ENCODE measurements at places on chromosomes 16 and 17.

- DNase-seq: no peak
Measured at GRCh38 chr17:13833921-13834320, 232.2 kb upstream of the HS3ST3A1 start.

- DNase-seq: no peak
Measured at GRCh38 chr17:630801-631200, 83.8 kb downstream of the VPS53 start.

- DNase-seq: no peak
Measured at GRCh38 chr17:27530764-27531391, 74.6 kb downstream of the KSR1 start.

GRCh38 chr17:57370037-57370581, 113.8 kb downstream of the MSI2 start:
- no peak for DNase-seq

DNA sequence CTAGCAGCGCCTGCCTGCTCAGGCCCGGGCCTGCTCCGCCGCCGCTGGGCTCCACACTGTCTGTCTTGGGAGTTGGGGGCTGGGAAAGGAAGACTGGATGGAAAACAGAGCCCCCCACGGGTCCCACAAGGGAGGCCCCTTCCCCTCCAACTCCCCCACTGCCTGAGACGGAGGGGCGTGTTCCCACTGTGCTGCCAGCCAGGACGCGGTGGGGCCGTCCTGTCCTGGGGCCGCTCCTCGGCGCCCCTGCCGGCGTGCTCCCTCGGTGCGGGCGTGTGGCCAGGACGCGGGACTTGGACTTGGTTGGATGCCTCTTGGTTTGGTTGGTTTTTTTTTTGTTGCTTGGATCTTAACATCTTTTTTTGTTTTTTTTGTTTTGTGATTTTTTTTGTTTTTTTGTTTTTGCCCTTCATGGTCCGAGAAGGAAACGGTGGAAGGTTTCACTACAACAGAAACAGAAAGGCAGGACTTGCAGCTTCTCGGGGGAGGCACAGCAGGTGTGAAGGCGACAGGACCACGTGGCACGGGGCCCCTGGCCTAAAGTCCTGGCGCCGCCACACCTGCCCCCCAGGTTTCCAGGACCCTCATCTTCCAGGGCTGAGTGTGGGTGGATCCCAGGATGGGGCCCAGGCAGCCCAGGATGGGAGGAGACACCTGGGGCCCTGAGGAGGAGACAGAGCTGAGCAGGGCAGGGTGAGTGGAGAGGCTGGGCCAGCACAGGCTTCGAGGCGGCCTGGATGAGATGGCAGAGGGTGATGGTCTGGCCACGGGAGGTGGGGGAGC, 16.0 kb downstream of the ENGASE start:
- DNase-seq: no peak

DNA sequence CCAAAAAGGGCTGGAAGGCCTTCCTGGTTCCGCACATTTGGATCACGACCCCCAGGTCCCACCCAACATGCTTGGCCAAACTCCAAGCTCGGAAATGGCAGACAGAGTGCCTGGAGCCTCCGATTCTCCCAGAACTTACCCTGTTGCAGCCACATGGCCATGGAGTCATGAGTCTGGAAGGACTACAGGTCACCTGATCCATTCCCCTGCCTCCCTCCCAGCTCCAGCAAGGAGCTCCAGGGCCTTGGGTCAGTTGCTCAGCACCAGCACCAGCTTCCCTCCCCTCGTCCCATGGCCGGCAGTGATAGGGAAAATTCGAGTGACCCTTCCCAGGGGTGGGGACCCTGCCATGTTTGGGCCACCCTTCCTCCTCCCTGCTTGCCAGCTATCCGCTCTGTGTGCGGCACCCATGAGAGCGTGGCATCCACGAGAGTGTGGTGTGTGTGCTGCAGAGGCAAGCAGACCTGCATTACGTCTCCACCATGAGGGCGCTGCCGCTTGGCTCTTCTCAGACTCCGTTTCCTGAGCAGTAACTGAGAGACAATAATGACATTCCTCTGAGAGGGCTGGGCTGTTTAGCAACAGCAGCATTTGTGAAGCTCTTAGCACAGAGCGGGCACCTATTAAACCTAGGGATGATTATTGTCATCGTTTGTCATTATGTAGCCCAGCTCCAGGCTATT, 21.3 kb upstream of the RPL38 start:
- no peak for DNase-seq

DNA sequence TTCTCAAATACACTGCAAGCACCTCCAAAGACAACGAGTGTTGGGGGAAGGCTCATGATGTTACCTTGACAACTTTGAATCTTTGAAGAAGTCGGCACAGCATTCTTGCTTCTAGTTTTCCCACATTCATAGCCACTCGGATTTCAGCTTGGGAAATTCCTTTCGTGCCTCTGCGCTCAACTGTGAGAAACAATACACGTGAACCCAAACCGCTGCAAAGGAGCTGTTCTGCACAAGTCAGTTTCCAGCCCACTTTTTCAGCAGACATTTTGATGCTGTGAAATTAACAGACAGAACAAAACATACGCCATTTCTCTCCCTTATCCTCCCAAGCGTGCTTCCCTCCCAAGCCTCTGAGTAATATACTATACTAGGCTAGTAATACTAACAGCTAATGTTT, 41.2 kb downstream of the GTF3C1 start:
- no peak for DNase-seq

DNA sequence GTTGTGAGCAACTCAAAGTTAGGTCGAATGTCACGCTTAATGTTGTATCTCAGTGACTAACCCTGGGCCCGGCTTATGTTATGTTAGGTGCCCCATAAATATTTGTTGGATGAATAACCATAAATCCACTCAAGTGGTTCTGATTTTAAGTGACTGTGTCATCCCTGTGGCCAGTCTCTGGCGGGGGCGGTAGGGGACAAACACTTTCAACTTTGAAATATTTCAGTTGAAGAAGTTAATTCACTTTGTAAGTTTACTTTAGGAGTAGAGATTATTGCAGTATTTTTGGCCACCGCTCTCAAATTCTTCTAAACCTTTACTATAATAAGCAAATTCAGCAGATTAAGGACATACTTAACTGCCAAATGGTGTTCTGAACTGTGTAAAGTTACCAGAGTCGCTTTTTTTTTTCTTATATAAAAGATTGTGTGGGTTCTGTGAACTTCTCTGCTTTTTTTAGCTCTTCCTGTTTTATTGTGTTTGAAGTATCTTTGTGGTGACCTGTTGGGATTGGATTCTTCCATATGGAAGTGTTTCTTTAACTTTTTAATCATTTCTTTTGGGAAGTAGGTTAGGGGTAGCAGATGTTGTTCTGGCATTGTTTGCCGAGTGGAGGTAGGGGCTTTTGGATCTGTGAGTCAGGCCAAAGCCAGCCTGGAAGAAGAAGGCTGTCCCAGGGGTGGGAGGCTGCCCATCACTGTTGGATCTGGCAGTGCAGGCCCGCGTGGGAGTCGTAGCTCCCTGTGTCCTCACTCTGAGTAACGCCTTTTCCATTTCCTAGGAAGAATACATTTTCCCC, 61.4 kb upstream of the TBX2 start:
- DNase-seq: no peak

- DNase-seq: no peak
Measured at GRCh38 chr17:50423553-50424159, 2.4 kb upstream of the ACSF2 start.

DNA sequence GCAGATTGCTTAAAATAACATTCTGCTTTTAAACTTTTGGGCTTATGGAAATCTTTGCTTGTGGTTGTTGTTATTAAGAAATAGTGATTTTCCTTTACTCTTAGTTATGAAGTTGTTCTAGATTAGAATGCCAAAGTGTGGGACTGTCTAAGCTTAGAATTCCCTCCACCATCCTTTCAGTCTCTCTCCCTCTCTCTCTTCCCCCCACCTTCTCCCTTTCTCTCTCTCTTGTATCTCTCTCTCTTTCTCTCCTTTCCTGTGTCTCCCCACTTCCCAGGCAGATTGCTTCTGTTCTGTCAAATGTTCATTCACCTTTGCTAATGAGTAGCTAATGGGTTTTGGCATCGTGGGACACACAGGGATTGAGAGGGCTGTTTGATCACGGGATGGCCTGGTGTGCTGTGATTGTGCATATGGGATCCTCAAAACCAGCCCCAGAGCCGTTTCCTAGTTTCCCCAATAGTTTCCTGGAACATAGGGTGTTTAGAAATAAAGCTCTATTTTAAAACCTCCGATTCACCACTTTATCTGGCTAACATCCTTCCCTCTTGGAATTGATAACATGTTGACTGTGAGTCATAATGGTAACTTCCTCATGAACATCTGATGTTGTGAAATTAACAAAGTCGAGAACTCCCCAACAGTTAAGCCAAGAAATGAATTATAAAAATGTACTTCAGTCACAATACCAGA, 502.6 kb downstream of the TMEM114 start:
- DNase-seq: no peak

- DNase-seq: no peak
Measured at GRCh38 chr16:309476-309875, 26.5 kb downstream of the PDIA2 start.

GRCh38 chr17:72775237-72775636, 317.3 kb downstream of the SLC39A11 start:
- no peak for DNase-seq

DNA sequence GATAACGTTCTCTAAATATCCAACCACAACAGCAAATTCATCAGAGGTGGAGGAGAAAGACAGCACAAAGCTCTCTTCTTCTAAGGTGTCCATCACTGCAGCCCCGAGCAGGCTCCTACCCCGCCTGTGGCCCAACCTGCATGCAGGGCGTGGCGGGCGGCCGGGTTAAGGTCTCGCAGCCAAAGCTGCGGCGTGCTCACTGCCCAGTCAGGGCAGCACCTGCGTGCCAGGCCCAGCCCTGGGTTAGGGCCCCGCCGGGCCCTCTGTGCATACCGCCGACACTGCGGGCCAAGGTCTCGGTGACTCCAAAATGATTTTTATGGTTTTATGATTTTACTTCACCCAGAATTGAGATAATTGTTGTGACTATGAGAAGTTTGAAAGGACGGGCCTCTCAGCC, 57.8 kb downstream of the FOXK2 start:
- no peak for DNase-seq

- no peak for DNase-seq
Measured at GRCh38 chr17:1774390-1775176, 12.7 kb downstream of the SERPINF1 start.

DNA sequence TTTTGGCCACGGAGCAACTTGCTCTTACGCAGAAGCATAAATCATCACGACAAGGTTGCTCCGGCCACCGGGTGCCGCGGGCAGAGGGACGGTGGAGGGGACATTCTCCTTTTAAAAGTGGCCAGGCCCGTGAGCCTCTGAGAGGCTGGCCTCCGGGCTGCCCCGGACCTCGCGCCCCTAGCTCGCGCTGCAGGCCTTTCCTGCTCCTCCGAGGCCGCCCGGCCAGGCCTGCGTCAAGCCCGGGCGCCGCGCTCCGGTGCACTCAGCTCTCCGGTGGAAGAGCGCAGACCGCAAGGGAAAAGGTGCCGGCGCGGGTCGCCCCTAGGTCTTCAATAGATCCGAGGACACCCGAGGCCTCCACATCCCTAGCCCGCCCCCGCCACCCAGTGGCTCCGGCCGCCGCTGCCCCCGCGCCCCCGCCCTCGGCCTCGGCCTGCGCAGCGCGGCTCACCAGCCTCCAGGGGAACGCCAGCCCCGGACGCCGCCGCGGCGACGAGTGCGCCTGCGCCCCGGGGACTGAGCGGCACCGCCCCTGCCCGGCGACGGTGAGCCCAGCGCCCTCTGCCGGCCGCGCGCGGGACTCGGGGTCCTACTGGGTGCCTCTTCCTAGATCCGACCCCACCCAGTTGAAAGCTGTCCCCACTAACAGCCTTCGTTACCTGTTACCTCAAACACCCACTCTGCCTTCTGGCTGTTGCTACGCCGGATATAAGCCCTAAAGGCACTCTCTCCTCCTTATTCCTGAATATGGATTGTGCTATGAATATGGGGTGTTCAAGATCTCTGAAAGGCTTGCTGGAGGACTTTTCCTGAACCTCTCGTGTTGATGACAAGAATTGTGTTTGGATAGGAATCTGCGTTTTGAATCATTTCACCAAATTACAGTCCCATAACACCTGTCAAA, at the start of gene LYRM9:
Gene LYRM9 (minus strand): TSS at position 500 of the 904 bp plus-strand sequence. CDS start 10,671 bp downstream, outside the sequence.
- DNase-seq: peak; percentile 86

DNA sequence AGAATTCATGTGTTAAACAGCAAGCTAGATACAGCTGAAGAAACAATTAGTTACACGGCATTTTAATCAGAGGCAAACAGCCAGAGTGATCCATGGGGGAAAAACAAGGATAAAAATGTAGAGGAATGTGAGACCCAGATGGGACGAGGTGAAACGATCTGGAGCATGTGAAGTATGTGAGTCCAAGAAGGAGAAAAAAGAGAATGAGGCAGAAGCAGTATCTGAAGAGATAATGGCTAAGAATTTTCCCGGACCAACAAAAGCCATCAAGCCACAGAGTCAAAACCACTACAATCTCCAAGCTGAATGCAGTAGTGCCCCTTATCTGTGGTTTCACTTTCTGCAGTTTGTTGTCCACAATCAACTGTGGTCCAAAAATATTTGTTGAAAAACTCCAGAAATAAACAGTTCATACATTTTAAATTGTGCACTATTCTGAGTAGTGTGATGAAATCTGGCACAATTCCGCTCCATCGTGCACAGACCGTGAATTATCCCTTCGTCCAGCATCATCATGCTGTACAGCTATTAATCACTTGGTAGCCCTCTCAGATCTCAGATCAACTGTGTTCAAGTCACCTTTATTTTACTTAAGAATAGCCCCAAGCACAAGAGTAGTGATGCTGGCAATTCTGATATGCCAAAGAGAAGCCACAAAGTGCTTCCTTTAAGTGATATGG, 18.8 kb downstream of the MYH10 start:
- no peak for DNase-seq

GRCh38 chr16:28882551-28883160, 4.4 kb downstream of the ATP2A1 start:
- DNase-seq: no peak

- DNase-seq: no peak
Measured at GRCh38 chr17:39603304-39604016, 4.3 kb downstream of the NEUROD2 start.

- DNase-seq: no peak
Measured at GRCh38 chr16:53741546-53741945, 37.6 kb downstream of the FTO start.

DNA sequence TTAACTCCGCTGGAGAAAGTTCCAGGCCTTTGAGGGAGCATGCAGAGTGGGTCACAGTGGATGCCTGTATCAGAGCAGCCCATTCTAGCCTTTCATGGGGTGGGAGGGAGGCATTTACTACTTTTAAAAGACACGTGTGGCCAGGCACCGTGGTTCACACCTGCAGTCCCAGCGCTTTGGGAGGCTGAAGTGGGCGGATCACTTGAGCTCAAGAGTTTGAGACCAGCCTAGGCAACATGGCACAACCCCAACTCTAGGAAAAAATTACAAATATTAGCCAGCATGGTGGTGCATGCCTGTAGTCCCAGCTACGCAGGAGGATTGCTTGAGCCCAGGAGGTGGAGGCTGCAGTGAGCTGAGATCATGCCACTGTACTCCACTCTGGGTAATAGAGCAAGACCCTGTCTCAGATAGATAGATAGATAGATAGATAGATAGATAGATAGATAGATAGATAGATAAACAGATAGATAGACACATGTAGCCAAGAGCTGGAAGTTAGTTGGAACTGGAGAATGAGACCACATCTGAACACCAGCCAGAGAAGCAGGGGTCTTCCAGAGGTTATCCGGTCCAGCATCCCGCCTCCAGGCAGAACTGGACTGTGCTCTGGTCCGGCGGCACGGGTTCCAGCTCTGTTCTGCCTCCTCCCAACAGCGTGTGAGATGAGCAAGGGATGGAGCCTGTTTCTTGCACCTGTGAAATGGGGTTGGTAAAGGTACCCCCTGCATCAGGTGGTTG, 3.6 kb downstream of the ADCY7 start:
- DNase-seq: no peak

- DNase-seq: no peak
Measured at GRCh38 chr16:82628711-82629110, 1.9 kb downstream of the CDH13 start.

Data from stimulated activated CD8-positive, alpha-beta memory T cell treated with anti-CD3 and anti-CD28 coated beads, Interleukin-4, amount 100 ng/mL, for 1 hour (primary cell).